ENCODE measurements at places on chromosomes 12 and 14. TPM values are rescaled to one million over a fixed set of nuclear protein-coding genes. Genes with fewer than 3 reads are reported as not detected.

The ZNF891 gene
- total RNA-seq = 2.1 TPM

The LALBA gene
- total RNA-seq = not detected

The SLC7A8 gene
- 98.6 TPM for total RNA-seq

The GPR84 gene
- under 0.01 TPM for total RNA-seq

The PFKM gene
- 65.9 TPM for total RNA-seq

The CYP46A1 gene
- total RNA-seq = 1.1 TPM

The USP44 gene
- 0.22 TPM for total RNA-seq

The MYO1H gene
- total RNA-seq = not detected

The SDSL gene
- 8.8 TPM for total RNA-seq

The SRGAP1 gene
- 35.8 TPM for total RNA-seq

The CSRP2 gene
- total RNA-seq = 4.0 TPM

The KRT75 gene
- 1.4 TPM for total RNA-seq

The GPRC5D gene
- total RNA-seq = not detected

The GPHB5 gene
- not detected for total RNA-seq

The DDX24 gene
- 172 TPM for total RNA-seq

The PARP11 gene
- total RNA-seq = 10.7 TPM

The AMIGO2 gene
- total RNA-seq = 1.2 TPM

The SLC15A4 gene
- total RNA-seq = 45.6 TPM

The CACNA1C gene
- total RNA-seq = 29.1 TPM

The SLC38A4 gene
- total RNA-seq = 5.4 TPM

The SERPINA3 gene
- 24.2 TPM for total RNA-seq

The IFNG-AS1 gene
- 0.86 TPM for total RNA-seq

The CPNE6 gene
- total RNA-seq = not detected

The STON2 gene
- 51.6 TPM for total RNA-seq

The TPH2 gene
- total RNA-seq = not detected

The MYL2 gene
- total RNA-seq = not detected

The IL22 gene
- total RNA-seq = not detected

The TAC3 gene
- total RNA-seq = not detected

The BCL11B gene
- not detected for total RNA-seq

The B4GALNT3 gene
- total RNA-seq = 3.1 TPM

The OVCH1 gene
- total RNA-seq = 0.65 TPM

The DLGAP5 gene
- total RNA-seq = 27.6 TPM

The ATN1 gene
- 9.7 TPM for total RNA-seq

The TAS2R7 gene
- not detected for total RNA-seq

The LHX5 gene
- not detected for total RNA-seq

The SLC16A7 gene
- total RNA-seq = 61.2 TPM

Data from articular chondrocyte of knee joint (primary cell).